ENCODE measurements at places on chromosomes 4 and X. TPM values are rescaled to one million over a fixed set of nuclear protein-coding genes. Genes with fewer than 3 reads are reported as not detected.

GRCh38 chr4:152346526-152346925, 189.4 kb downstream of the FBXW7 start:
- no peak for DNase-seq

DNA sequence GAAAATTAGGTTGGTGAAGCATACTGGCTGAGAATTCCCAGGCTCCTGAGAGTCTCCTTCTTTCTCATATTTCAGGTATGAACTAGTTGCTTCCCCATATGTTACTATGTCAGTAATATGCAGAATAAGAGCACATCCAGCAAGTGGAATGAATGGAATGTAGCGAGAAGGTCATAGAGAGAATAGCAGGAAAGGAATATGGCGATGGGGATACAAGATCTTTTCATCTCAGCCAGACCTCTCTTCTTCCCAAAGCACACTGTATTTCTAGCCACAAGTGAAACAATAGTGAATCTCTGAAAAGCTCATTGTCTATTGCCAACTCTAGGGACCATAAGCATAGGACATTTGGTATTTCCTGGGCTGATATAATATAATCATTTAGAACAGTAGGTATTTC, 54.6 kb upstream of the MMAA start:
- DNase-seq: no peak

GRCh38 chr4:185744946-185745345, 67.0 kb downstream of the SORBS2 start:
- no peak for DNase-seq

The ZNF185 gene
- polyA plus RNA-seq: 52.4 TPM

All from renal cortex interstitium (tissue), 15 donors.